ENCODE measurements at places on chromosomes 12 and 14.

- DNase-seq = no peak
These were observed 787.0 kb upstream of the TBX3 start for GRCh38 chr12:115470977-115471376.

DNA sequence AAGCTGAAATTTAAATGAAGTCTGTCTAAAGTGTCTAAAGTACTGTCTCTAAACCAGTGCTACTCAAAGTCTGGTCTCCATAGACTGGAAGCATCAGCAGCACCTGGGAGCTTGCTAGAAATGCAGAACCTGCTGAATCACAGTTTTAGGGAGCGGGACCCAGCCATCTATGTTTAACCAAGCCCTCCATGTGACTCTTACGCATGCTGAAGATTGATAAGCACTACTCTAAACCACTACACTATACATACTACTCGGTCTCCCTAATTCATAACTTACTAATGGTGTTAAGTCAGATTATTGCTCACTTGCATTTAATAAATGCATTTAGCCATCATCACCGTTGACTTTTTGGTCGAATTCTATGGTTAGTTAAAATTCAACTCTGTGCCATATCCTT lies 88.8 kb downstream of the SLC25A21 start:
- DNase-seq = no peak

- no peak for DNase-seq
These were observed 80.0 kb upstream of the PRICKLE1 start for GRCh38 chr12:42669553-42669952.

DNA sequence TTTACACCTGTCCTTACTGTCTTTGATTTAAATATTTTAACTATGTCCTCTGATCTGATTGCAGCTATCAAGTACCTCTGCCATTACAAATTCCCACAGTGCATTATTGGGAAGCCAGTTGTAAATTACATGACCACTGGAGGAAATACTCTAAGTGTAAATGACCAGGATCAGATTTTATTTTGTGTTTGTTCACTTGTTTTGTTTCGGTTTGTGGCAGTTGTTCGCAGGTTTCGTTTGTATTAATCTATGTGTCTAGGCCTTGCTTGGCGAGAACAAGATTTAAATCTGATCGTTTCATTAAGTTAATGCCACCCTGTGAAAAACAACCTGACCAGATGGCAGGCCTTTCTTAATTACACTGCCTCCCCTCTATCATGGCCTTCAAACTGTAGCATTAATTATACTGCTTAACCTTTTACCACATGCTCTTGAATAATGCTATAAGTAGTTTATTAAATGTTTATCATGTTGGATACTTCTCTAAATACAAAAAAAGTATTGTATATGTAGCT lies 990.1 kb downstream of the TMTC2 start:
- DNase-seq = no peak

DNA sequence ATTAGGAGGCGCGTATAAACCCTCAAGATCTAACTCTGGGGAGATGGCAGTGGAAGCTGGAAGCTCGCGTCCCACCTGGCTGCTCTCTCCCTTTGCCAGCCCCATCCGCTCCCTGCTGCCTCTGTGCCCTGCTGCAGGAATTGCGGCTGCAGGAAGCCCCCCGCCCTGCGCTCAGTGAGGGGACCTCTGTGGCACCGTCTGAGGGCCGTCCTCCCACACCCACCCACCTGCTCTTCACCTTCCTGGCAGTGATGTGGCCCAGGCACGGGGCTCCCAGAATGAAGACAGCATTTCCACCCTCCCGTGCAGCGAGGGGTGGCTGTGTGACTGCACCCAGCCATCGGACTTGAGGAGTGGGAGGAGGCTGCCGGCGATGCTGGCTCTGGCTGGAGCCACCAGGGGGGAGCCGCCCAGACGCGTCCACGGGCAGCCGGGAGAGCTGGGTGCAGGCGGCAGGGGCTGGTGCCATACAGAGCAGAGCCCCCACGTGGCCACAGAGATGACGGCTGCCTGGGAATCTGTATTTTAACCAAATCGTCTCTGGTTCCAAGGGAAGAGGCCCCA lies 28.3 kb upstream of the GALNT9 start:
- DNase-seq = no peak

- no peak for DNase-seq
These were observed 1.5 kb downstream of the PACS2 start for GRCh38 chr14:105315941-105316576.

DNA sequence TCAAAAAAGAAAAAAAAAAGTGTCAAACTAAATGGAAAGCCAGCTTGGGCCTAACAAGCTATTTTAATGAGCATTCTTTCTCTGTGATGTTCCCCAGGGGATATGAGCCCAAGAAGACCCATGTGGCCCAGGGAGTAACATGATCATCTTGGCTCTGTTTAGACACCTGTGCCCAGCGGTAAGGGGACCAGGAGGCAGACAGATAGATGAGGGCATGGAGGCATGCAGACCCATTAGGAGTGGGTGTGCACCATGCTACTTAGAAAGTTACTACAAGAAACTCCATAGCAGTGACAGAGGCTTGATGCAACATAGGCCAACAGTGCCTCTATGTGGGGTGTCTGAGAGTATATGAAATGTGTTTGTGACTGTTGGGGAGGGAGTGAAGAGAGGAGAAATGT lies 3.1 kb upstream of the CREBL2 start:
- no peak for DNase-seq

DNA sequence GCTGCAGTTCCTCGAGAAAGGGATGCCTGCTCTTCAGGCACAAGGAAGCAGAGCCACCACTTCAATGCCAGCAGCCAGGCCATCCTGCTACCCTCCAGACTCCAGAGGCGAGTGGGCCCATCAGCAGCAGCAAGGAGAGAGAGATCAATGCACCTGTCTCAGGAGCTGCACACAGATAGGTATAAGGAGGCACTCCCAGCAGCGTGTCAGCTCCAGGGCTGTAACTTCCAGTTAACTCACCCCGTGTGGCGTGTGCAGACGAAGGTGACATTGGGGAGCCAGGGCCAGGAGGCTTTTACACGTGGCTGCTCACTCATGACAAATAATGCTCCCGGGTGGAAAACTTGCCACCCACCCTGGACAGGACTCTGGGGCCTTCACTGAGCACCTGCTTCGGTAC lies 24.2 kb downstream of the GALNT16 start:
- DNase-seq = no peak

DNA sequence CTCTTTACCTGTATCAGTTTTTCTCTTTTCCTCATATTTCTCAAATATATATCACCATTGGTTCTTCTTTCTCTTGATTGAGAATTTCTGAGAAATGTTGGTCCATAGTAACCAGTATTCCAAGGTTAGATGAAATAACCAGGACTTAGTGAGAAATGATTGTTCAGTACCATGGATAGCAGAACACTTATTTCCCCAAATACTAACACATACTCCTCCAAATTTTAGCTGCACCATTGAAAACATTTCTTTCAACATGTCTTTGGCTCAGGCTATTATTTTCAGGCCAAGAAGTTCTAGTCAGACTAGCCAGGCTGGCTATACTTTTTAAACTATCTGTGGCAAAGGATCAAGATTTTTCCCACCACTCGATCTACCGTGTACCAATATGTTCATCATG lies 113.3 kb downstream of the PTPRO start:
- no peak for DNase-seq

- DNase-seq = no peak
These were observed 13.2 kb upstream of the TSPAN11 start for GRCh38 chr12:30913323-30913722.

- peak; percentile 76 for DNase-seq
These were observed 16.9 kb downstream of the ASB2 start for GRCh38 chr14:93959239-93960107.

DNA sequence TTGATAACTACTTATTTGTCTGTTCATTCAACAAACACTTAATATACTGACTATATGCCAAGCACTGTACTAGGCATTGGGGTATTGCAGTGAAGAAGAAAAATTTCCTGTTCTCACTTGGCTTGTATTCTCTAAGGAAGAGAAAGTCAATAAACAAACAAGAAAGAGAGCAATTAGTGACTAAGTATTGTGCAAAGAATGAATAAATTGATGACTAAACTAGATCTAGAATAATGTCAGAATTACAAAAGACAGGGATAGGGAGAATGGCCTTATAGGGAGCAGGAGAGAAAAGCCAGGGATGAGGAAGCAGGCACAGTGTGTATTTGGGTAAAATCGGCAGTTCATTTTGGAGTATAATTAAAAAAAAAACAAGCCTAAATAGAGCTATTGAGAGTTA lies 4.2 kb upstream of the LIN7A start:
- DNase-seq = no peak

GRCh38 chr14:92259613-92260357 lies 63.2 kb upstream of the SLC24A4 start:
- DNase-seq = no peak

- DNase-seq = no peak
These were observed 410.3 kb upstream of the TBX3 start for GRCh38 chr12:115094163-115094816.

DNA sequence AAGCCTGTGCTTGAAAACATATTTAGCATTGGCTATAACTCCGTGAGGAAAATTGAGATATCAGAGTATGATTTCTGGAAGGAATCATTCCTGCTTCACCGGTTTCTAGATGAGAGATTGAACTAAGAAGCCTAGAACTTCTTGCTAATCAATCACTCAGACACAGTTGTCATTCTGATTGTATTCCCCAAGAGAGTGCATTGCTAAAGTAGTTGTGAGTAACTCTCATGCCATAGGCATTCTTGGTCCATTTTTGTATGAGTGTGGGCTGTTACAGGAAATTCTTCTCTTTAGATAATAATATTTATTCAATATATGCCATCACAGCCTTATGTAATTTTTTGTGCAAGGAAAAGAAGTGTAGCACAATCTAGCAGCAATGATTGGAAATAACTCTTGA lies 893.3 kb upstream of the MDGA2 start:
- DNase-seq = no peak

GRCh38 chr12:15001733-15002382 lies 29.0 kb downstream of the PDE6H start:
- no peak for DNase-seq

DNA sequence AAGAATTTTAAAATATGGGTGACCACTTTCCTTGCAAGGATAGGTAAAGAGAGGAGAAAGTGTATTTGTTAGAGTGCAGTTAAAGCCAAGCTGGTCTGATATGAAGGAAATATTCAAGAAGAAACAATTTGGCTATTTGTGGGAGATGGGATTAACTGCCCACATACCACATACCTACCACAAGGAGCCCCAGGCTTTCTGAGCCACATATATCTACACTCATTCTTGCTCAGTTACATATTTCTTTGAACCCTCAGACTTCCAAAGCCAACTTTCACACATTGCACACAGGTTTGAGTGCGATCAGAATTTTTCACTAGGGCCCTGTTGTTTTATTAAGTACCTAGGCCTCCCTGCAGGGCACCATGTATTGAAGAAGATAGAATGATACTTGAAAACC lies 330.2 kb downstream of the ZFP36L1 start:
- DNase-seq = no peak

GRCh38 chr14:77098529-77099353 lies 683 bp downstream of the CIPC start:
- DNase-seq = peak; percentile 2

GRCh38 chr12:114812858-114813761 lies 129.1 kb upstream of the TBX3 start:
- no peak for DNase-seq

- no peak for DNase-seq
These were observed 52.0 kb downstream of the STX2 start for GRCh38 chr12:130787041-130787440.

Measured in stimulated activated CD8-positive, alpha-beta memory T cell treated with anti-CD3 and anti-CD28 coated beads, Interleukin-7, amount 100 ng/mL, for 1 hour (primary cell).